ENCODE measurements at places on chromosomes 6 and 20.

GRCh38 chr6:169479783-169480495 lies 221.9 kb downstream of the WDR27 start:
- DNase-seq = no peak

DNA sequence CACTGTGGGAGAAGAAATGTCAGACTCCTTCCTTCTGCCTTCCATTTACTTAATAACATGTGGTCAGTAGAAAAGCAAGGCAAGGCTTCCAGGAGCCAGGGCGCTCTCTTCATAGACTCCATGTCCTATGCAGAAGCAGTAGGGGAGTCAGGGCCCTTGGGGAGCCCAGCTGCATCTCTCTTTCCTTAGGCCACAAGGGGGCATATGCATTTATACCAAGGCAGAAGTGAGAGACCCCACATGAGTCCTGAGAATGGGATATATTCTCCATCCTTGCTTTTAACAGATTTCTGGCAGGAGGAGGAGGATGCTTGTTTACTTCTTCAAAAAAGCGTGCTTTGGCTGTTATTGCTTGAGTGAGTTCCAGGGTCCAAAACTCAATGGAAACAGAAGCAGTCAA lies 198.5 kb downstream of the HIVEP2 start:
- peak; percentile 9 for DNase-seq

DNA sequence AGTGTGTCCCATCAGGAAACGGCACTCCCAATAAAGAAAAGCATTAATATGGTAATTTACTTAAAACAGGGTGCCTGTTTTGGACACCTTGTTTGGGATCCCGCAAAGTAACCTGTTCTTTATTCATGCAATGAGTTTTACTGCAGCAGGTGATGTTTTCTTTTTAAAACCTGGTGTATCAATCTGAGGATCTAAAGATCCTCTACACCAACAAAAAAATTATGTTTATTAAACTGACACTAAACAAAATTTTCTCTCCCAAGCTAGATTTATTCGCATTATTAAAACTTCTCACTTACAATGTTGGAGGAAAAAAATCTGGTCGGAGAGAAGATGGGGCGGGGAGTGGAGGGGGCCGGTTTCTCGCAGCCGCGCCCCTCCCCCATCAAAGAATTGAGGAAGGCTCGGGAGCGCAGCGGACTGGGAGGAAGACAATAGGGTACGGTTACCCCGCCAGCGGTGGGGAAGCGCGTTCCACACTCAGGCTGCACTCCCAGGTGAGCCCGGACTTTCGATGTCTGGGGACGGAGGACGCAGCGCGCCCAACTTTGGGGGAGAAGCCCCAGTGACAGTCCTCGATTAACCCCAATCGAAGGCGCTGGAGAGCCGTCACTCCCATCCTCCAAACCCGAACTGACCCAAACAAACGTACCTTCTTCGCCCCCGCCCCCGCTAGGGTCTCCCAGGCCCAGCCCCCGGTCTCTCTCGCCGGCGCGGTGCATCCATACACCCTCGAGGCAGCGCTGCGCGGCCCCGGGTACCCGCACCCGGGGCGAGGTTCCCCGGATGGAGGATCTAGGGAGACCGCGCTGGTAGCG lies 1.3 kb downstream of the CD24 start:
- DNase-seq = no peak

- no peak for DNase-seq
Measured at GRCh38 chr6:118968416-118968815, 33.5 kb upstream of the MCM9 start.

DNA sequence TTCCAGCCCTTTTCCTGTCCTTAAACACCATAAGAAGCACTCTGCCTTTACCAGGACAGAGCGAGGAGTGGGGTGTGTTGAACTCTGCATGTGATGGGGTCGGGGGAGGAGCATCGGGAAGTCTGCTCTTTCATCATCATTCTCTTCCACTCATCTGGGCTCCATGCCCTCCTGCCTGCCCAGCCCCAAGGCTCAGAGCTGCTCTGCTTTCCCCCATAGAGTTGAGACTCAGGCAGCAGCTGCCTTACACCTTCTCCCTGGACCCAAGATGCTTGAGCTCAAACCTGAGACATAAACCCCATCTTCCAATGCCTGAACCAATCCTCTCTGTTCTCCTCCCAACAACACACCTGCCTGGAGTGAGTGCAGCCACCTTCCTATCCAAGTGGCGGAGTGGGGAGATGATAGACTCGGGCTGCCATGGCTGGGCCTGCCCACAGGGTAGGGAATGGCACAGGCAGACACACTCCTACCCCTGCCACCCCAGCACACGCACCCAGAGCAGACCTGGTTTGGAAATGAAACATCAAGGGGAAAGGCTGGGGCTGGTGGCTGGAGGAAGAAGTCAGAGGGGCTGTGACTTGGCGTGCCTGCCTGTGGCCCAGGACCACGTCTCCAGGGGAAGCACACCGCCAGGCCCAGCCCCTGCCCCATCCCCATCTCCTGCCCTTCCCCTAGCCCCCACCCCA lies 28.4 kb downstream of the TFEB start:
- no peak for DNase-seq

- DNase-seq = no peak
Measured at GRCh38 chr6:134853111-134854055, 96.5 kb downstream of the ALDH8A1 start.

- DNase-seq = no peak
Measured at GRCh38 chr6:83605517-83605916, 93.2 kb downstream of the PRSS35 start.

DNA sequence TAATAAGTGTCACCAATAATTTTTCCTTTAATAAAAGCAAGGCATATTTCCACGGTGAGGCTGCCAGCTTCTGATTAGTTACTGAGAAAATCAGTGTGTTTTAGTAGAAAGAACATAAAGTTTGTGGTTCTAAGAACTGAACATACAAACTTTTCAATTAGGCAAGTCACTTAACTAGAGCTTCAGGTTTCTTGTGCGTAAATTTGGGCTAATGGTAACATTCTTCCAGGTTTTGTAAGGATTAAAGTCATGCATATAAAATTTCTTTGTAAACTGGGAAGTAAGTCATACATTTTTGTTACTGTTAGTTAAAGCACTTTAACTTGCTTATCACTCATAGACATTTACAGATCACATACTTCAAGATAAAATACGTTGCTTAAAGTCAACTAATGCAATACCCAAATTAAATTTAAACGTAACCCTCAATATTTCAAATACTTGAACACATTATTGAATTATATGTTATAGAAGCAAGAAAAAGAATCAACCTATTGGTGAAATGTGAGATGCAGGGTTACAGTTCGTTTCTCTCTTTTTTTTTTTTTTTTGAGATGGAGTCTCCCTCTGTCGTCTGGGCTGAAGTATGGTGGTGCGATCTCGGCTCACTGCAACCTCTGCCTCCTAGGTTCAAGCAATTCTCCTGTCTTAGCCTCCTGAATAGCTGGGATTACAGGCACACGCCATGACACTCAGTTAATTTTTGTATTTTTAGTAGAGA lies 327.3 kb upstream of the NOX3 start:
- DNase-seq = no peak

Data from activated CD8-positive, alpha-beta memory T cell treated with anti-CD3 and anti-CD28 coated beads for 4 hours (primary cell).